GM04503 (cell line): ENCODE measurements at places on chromosomes 5 and 9.
A peak's percentile ranks its signal among the peaks of the same experiment; 100 is the strongest.

- no peak for DNase-seq
Observed at GRCh38 chr5:172439785-172440477, 14.4 kb downstream of the SH3PXD2B start.

DNA sequence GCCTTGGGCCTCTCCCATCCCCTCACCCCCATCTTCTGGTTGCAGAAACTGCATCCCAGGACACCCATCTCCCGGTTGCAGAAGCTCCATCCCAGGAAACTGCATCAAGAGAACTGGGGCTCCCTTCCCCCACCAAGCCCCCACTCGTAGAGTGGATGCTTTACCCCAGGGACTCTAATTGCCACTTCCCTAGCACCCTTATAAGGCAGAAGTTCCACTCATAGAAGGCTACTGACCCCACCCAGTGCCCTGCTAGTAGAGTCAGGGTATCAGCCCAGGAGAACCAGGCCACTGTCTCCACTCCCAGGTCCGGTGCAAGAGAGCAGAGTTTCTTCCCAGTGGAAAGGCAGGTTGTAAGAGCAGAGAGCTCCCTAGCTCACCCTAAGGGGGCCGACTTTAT is 12.2 kb upstream of the SYK start:
- no peak for DNase-seq

- peak; percentile 84 for DNase-seq
Observed at GRCh38 chr9:88747768-88748167, 212.8 kb downstream of the NXNL2 start.

GRCh38 chr9:135340726-135341475 is 138.7 kb upstream of the PPP1R26 start:
- DNase-seq = no peak

- no peak for DNase-seq
Observed at GRCh38 chr9:105693435-105694189, 729 bp upstream of the TMEM38B start.

DNA sequence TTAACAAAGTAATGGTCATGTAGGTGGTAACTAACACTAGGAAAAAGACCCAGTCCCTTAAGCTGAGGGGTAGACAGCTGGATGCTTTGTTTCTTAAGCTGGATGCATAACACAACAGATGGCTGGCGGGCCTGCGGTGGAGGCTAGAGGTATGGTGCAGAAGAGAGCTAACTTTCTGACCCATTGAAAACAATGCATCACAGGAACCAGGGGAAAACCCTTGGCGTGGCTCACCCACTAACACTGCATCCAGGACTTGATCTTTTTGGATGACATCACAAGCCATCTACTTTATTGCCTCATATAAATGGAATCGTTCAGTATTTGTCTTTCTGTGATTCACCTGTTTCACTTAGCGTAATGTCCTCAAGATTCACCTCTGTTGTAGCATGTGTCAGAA is 138.7 kb downstream of the AUH start:
- no peak for DNase-seq

DNA sequence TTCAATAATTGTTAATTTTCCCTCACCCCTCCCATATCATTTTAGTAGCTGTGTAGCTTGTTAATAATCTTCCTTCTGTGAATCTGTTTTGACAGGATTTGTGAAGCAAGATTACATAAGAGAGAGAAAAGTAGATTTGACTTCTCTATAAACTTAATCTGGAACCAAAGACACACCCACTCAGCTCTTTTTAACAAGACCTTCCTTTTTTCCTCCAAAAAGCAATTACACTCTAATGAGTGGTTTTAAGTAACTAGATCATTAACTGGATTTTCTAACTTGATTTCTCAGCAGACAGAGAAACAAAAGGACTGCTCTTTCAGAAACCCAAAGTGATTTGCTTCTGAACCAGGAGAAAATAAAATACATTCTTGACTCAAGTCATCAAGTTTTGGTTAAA is 21.9 kb downstream of the RFK start:
- no peak for DNase-seq

DNA sequence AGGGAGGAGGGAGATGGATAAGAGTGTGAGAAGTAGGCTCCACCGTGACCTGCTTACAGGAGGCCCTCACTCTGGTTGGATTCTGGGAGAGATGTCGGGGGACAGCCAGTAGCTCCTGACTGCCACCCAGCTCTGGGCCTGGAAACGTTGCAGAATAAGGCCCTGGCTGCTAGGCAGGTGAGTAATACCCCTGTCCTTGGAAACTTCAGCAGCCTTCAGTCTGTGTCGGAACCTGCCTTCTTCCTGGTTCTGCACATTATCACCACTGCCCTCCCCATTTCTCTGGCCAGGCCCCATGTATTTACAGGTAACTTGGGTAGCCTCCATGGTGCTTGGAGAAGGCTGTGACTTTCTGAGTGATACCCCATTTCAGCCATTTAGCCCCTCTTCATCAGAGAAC is 26.8 kb downstream of the FAXDC2 start:
- no peak for DNase-seq

DNA sequence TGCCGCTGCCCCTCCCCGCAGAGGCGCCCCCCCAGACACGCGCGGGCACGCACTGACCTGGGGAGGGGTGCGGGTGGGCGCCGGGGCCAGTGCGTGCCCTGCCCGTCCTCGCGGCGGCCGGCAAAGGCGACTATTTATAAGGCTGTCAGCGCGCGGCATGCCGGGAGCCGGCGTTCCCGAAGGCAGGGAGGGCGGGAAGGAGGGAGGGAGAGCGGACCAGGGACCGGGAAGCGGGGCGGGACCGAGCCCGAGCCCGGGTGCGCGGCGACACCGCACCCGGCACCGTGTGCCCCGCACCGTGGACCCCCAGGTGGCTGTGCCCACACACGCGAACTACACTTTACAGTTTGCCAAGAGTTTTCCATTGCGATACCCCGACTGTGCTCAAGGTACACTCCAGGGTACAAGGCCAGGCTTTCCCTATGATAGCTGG is at the start of gene AK1:
AK1 (minus strand) TSS at position 110 of the 433 bp plus-strand sequence. CDS start 3,058 bp downstream, outside the sequence.
- no peak for DNase-seq

GRCh38 chr9:72627956-72628540 is 106.6 kb downstream of the TMC1 start:
- no peak for DNase-seq

DNA sequence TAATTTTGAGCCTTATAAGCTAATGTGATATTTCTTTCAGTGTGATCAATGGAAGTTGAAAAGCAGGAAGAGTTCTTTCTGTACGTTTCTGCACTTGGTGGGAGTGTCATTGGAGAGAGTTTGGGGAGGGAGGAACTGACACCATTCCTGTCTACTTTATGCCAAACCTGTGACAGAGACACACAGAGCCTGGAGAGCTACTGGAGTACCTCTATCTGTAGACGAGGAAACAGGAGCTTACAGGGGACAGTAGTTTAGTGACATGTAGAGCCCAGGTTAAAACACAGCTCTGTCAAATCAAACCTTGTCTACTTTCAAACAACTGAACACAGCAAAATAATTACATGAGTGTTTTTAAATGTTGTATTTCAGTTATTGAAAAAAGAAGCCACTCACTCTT is 103.6 kb downstream of the PDE4D start:
- DNase-seq = no peak

- no peak for DNase-seq
Observed at GRCh38 chr9:37036776-37037502, 2.9 kb upstream of the PAX5 start.

DNA sequence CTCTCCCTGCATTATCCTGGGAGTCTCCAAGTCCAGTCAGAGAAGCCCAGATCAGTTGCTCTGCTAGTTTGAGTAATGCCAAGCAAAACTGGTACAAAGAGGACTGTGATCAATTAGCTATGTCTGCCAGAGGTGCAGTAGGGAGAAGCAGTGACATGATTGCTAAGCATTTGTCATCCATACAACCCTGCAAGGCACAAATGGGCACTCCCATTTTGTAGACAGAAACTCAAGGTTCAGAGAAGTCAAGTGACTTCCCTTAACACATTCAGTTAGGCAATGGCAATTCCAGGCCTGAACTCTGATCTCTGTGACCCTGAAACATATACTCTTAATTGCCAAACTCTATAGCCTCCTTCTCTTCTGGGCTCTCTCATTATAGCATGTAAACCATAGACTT is 34.0 kb downstream of the NDST1 start:
- no peak for DNase-seq

- DNase-seq = no peak
Observed at GRCh38 chr9:76676857-76677256, 87.4 kb upstream of the PCA3 start.

GRCh38 chr5:123037104-123037418 is 536 bp upstream of the PPIC start:
- DNase-seq = no peak

DNA sequence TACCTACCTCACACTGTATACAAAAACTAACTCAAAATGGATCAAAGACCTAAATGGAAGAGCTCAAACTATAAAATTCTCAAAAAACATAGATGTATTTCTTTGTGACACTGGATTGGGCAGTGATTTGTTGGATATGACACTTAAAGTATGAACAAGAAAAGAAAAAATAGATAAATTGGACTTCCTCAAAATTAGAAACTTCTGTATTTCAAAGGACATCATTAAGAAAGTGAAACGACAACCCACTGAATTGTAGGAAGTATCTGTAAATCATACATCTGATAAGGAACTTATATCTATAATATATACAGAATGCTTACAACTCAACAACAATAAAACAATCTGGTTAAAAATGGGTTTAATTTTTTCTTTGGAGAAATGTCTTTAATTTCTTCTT is 96.7 kb downstream of the NRG2 start:
- no peak for DNase-seq

DNA sequence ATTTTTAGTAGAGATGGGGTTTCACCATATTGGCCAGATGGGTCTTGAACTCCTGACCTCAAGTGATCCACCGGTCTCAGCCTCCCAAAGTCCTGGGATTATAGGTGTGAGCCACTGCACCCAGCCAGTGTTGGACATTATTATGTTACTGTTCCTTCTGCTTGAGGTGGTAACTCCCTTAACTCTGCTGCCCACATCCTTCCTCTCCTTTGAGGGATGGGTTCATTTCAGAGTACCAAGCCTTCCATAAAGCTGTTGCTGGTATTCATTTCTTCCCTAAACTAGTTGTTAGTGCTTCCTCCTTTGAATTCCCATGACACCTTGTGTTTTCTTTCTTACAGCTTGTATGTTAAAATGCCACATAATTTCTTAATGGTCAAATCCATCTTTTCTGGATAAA is 54.0 kb downstream of the CTNNA1 start:
- DNase-seq = no peak

DNA sequence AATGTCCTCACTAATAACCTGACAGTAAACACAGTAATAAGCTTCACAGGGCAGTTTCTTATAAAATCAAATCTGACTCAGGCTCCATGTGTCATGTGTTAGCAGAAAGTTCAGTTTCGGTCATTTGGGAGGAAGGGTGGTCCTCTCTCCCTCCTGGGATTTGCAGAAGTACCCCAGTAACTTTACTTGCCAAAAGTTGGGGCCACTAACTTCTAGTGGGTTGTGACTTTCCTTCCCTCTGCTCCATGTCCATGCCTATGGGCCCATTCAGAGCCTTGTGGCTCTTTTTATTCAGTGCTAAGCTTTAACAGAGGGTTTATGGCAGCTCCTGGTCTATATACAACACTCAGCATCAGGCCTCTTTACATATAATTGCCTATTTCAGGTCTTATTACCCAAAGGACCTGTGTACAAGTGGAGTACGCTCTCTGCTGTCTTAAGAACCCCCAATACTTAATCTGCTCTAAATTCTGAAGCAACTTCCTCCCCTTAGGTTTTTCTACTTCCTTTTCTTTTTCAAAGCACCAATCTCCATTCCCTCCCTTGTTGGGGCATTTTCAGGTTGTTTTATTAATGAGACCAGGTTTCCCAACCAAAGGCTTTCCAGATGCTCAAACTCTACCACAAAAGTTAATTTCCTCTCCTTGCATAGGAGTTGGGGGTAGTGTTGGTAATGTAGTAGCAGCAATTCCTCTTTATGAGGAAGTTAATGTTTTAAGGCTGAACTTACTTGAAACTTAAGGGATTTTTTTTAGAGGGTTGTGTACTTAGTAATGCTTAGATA is 107.7 kb downstream of the CCDC192 start:
- no peak for DNase-seq

- no peak for DNase-seq
Observed at GRCh38 chr9:136799079-136799853, 3.1 kb downstream of the CCDC183 start.

GRCh38 chr9:109499631-109500410 is 1.7 kb upstream of the PTPN3 start:
- DNase-seq = no peak

GRCh38 chr5:180613188-180613813 is 22.0 kb upstream of the SCGB3A1 start:
- DNase-seq = no peak

GRCh38 chr9:82124090-82124489 is 135.5 kb downstream of the SPATA31D1 start:
- peak; percentile 53 for DNase-seq

DNA sequence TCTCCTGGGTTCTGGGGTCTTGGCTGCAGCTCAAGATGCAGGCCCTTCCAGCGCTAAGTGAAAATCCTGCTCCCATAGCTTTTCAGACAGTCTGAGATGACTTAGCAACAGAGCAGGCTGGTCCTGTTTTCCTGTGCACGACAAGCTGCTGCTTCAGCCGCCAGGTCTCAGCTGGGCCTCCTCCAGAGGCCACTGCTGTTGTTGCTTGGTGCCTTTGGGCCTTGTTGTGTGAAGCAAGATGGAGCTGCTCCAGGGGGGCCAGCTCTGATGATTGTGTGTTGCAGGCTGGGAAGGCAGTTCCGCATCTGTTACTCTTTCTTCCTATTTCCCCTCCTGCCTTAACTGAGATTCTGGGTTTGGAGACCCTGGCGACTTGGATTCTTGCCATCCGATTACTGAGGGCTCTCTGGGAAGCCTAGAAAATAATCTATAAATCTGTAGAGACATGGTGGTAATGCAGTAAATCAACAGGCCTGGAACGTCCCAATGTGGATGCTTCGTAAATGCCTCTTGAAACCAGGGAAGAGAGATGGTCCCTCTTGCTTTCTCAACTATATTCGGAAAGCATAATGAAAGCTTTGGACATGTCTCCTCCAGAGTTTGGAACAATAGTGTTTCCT is 3.2 kb downstream of the MAP1B start:
- no peak for DNase-seq

- DNase-seq = no peak
Observed at GRCh38 chr9:133170716-133171115, 7.0 kb upstream of the GBGT1 start.

DNA sequence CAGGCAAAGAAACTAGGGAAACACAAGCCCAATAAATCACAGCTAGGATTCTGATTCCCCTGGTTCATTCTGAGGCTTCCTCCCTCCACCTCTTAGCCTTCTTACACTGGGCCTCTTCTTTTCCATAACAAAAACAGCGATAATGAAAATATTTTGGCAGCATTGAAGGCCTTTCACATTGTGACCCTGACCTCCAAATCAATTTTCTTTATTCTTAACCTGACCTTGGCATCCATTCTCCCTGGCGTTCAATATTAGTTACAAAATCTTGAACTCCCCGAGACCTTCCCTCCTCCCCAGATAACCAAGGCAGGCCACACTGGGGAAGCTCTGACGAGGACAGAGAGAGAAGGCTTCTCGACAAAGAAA is 399.9 kb downstream of the ZSWIM6 start:
- DNase-seq = no peak

DNA sequence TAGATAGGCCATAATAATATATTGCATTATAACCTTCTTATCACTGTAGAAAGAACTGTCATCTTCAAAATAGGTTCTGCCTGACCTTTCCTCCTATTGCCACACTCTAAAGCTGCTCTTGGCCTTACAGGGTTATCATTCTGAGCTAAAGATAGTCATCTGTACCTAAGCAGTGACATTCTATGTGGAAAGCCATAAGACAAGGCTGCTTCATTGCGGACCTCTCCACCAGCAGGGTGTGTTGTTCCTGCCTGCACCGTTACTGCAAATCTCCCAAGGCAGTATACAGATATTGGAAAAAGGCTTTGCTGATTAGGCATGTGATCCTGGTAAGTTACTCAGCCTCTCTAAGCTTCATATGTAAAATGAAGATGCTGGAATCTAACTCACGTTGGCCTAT is 8.1 kb downstream of the ZNF622 start:
- no peak for DNase-seq
